ENCODE measurements at places on chromosomes 1 and 21.

DNA sequence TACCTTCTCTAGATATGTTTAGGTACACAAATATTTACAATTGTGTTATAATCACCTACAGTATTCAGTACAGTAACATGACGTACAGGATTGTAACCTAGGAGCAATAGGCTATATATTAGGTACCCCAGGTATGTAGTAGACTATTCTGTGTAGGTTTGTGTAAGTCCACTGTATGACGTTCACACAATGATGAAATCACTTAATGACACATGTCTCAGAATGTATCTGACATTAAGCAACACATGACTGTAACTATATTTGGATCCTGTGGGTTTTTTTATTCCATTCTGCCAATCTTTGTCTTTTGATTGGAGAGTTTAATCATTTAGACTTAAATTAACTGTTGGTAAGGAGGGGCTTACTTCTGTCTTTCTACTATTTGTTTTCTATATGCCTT lies 52.1 kb downstream of the STYXL2 start:
- DNase-seq = no peak

- no peak for DNase-seq
These were observed 549 bp downstream of the MSH4 start for GRCh38 chr1:75797273-75797588.

GRCh38 chr1:230495891-230496385 lies 69.8 kb upstream of the PGBD5 start:
- no peak for DNase-seq

GRCh38 chr1:31861346-31861745 lies 45.5 kb upstream of the SPOCD1 start:
- no peak for DNase-seq

- no peak for DNase-seq
These were observed 324.4 kb downstream of the ADGRL2 start for GRCh38 chr1:82125119-82125518.

- DNase-seq = no peak
These were observed 120.9 kb downstream of the PPIAL4G start for GRCh38 chr1:148362216-148362611.

GRCh38 chr1:105632342-105633196 lies 1423.9 kb upstream of the PRMT6 start:
- no peak for DNase-seq

DNA sequence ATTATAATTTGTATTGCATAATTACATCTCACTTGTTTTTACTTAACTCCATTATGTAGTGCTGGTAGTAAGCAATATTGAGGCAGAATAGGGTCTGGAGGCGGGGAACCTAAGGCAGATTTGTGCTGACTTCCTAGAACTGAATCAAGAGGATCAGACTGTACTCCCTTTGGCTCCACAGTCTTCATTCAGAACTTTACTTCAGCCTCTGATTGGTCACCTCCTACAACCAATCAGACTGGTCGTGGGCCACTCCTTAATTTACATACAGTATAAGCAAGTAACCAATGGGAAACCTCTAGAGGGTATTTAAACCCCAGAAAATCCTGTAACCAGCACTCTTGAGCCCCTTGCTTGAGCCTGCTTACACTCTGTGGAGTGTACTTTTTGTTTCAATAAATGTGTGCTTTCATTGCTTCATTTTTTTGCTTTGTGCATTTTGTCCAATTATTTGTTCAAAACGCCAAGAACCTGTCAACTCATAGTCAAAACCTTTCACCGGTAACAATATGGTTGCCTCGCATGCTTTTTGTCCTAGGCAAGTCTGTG lies 31.6 kb downstream of the ZBTB8OS start:
- DNase-seq = no peak
